ENCODE measurements at places on chromosomes 11 and 22.
A peak's percentile ranks its signal among the peaks of the same experiment; 100 is the strongest.

DNA sequence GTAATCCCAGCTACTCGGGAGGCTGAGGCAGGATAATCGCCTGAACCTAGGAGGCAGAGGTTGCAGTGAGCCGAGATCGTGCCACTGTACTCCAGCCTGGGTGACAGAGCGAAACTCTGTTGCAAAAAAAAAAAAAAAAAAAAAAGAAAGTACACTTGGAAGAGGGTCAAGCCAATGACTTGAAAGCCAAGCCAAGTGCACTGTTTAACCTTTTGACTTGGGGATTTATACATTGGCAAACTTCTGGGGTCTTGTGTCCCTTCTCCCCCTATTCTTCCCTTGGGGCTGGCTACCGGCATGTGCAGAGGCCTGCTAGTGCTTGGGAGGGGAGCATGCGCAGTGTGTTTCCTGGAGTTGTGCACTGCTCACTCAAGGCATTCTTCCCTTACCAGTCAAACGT, 14.3 kb upstream of the THRSP start:
- no peak for DNase-seq

- DNase-seq: peak; percentile 61
These were observed 35.6 kb downstream of the ETS1 start for GRCh38 chr11:128551611-128552335.

DNA sequence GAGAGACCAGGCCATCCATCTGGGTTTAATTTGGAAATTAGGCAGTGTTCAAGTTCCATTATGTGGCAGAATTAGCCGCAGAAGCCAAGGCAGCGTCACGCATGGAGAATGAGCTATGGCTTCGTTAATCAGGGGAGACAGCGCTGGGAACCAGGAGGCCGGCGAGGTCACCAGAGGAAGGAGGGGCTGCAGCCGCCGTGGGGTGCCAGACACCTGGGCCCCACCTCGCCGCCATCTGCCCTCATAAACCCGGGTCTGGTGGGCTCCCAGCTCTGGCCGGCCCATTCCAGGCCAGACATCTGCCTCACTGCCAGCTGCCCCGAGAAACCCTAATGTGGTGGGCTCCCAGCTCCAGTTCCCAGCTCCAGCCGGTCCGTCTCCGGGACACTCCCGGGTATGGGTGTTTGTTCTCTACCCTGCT, 676.9 kb downstream of the BRD1 start:
- no peak for DNase-seq

GRCh38 chr11:120579611-120580031, 68.1 kb downstream of the GRIK4 start:
- no peak for DNase-seq

DNA sequence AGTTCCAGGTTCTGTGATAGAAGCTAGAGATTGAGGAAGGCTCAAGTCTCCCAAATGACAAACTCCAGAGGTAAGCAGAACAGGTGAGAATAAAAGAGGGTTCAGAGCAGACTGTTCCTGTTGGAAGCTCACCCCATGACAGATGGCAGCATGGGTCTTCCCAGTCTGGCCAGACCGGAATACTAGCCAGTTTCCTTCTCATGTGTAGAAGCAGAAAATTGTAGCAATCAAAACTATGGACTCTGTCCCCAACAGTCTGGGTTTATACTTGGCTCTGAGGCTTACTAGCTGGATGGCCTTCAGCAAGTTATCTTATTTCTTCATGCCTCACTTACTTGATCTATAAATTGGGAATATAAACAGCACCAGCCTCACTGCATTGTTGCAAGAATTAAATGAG, 494.8 kb downstream of the MN1 start:
- DNase-seq: no peak

DNA sequence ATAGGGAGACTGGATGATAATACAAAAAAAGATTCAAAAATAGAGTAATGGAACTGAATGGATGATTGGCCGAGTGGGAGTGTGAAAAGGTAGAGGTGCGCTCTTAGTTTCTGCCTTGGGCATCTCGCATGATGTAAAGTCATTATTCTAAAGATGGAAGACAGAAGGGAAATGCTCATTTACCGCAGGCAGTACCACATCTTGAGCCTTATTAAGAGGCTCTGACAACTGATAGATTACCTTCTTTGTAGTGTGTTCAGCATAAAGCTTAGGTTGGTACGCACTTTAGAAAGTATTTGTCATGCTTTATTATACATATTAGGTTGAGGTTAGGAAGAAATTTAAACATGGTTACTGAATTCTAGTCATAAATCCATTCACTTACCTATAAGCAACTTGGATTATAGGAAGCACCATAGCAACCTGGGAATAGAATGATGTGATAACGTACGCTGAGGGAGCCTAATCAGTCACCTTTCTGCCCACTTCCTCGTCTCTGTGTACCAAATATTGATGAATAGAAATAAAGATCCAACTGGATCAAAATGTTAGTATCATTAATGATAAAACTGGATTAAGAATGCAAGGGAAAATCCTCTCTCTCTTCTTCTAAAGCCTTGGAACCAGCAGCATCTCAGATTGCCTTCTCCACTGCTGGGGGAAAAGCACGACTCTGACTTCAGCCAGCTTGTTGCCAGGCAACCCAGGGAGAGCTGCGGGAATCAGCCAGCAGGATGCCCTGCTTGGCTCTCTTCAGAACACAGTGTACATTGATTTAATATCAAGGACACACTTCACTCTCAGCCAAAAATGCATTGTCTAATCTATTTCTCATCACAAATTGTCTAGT, 29.0 kb upstream of the VWA5A start:
- no peak for DNase-seq

DNA sequence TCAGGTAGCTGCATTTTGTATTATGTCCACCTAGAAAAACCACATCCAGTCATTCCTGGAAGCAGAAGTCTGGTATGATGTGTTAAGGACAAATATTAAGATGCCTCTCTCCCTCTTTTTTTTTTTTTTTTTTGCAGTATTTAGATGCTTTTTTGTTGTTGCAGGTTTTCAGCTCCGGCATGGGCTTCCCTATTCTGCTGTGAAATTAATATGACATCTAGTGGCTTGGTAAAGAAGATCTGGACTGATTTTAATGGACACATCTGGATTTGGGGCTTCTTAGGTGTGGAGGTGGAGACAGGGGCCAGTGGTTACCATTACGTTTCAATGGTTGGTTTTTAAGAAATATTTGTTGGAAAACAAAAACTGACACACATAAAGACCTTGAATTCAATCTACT, 47.5 kb upstream of the RASSF10 start:
- DNase-seq: no peak

DNA sequence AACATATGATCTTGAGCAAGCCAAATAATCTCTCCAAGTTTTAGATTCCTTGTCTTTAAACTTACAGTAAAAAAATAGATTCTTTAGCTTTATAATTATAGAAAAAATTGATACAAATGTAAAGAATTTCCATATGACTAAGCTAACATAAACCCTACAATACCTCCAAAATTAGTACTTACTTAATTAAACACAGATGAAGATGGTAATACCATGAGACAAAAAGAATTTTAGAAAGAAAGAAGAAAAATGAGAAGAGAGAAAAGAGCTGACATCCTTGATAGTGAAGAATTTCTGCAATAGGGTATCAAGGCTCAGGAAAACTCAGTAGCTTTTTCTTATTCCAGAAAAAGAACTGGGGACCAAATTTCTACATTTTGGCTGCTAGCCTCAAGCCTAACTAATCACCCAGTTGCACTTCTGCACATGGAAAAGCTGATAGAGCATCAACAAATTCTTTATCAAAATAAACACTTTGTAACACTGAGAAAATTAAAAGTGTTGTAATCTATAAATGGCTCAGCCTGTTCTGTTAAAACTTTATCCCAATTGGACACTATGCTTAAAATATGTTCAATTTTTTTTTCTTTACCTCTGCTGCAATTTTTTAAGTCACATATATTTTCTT, 24.7 kb upstream of the SOX6 start:
- DNase-seq: no peak

DNA sequence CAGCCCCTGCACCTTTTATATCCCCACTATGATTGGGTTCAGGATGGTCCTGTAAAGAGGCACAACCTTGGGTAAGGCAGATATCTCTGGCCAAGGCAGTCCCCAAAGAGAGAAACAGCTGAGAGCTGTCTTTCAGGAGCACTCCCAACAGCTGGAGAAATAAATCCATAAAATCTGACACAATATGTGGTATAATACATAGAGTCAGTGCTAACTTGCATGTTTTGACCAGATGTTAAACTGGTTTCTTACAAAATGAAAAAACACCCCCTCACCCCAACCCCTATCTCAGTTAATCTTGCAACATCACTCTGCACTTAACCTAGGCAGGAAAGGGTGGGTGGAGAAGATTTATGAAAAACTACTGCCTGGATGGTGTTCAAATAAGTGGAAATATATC, 44.0 kb upstream of the C11orf87 start:
- no peak for DNase-seq

GRCh38 chr11:7640816-7641215, 32.5 kb downstream of the CYB5R2 start:
- DNase-seq: no peak

DNA sequence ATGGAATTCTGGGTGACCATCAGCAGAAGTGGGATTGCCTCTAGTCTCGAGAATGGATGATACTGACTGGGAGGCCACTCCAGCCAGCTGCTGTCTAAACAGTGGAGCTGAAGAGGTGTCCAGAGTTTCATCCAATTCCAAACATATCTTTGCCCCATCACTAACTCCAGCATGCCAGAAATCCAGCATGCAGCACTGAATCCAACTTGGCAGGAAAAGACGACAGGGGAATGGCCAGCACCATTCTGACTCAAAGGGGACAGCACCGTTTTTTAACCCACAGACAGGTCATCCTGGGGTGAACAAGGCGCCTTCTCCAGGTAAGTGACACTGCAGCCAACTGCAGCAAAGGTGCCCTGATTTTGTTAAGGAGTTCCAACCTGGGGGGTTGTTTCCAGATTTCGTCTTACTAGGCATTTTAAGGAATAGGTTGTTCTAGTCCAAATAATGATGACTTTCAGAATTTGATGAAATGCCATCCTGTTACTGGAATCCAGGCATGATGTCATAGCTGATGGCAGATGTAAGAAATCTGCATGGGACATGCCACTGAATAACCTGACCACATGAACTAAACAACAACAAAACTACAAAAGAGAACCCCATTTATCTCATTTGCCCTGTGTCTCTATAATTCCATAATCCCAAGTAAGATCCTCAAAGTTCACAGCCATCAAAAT, 32.3 kb downstream of the FEZ1 start:
- DNase-seq: no peak

DNA sequence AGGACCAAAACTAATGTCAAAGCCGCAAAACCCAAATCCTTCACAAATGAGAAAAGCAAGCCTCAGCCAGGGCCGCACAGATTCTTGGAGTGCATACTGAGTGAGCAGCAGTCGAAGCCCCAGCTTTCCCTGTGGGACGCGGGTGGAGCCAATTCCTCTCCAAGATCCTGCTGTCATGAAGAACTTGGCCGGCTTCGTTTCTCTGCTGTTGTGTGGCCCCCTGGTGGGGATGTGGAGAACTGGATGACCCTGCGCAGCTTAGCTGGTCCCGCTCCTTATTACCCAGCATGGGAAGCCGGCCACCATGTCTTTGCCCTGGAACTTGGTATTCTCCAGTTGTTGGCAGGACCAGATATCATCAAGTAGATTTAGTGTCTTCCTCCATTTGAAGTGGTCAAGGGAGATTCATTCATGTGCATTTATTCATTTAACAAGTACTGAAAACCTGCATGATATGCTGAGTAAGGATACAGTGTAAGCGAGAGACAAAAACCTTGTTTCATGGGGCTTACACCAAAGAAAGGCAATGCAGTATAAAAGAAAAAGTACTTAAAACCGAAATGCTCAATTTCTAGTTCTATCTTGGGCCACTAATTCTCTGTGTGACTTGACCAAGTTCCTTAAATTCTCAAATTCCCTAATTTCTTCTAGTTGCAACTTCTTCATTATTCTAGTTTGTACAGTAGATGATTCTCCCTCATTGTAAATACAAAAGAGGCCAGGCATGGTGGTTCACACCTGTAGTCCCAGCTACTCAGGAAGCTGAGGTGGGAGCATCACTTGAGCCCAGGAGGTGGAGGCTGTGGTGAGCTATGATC, 56.7 kb upstream of the CRTAM start:
- peak; percentile 58 for DNase-seq

DNA sequence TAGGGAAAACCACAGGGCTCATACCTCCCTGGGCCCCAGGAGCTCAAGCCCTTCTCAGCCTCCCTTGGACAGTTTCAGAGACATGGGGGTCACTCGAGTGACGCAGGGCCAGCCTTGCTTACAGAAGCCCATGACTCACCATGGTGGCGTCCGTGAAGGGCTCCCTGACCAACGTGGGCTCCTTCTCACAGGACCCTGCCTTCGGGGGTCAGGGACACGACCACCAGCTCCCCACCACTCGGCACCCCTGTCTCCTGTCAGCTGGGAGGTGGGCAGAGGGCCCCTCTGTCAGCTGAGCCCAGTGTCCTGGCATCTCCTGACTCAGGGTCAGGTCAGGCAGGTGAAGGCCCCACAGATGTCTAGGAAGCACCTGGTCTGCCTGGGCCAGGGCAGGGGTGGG, 126.3 kb upstream of the ANO1 start:
- no peak for DNase-seq

DNA sequence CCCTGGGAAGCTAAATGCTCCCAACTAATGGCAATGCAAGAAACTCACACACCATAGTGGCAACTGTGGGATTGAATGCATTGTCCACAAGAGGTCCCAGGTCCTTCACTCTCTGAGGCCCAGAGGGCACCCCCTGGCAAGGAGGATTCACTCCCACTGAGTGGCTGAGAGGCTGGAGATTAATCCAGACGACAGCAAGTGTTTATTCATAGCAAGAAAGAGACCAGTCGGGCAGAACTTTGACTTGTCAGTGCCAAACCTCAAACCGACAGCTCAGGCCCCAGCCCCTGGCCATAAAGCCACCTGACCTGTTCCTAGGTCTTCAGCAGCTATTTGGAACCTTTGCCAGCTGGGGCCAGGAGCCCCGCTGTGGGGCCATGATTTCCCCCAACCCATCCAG, 54.5 kb upstream of the MPEG1 start:
- DNase-seq: no peak

GRCh38 chr22:41799486-41800347, 762 bp upstream of the CCDC134 start:
- DNase-seq: no peak

DNA sequence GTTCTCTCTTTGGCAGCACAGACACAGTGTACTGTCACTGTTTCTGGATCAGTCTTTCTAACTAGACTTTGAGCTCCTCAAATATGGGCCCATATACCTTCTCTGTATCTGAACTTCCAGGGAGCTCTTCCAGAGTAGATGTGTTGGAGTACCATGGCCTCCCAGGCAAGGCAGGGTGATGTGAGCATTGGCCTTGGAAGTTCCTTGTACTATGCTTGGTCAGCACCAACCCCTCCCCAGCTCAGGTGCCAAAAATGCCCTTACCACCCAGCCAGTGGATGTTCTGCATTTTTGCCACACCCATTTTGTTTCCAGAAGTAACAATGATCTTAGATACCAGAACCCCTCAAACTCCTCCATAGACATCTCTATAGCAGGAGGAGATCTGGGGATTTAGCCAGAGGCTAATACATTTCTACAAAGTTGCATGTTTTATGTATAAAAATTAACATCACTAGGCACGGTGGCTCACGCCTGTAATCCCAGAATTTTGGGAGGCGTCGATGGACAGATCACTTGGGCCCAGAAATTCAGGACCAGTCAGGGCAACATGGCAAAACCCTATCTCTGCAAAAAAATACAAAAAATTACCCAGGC, 132.7 kb downstream of the CCDC81 start:
- no peak for DNase-seq

Measured in T-helper 2 cell (primary cell).